ENCODE measurements at places on chromosomes 6 and 20.

- DNase-seq, result no peak
Measured at GRCh38 chr6:149887343-149887742, 10.6 kb downstream of the RAET1E start.

- no peak for DNase-seq
Measured at GRCh38 chr20:23058240-23058639, 8.8 kb upstream of the THBD start.

- no peak for DNase-seq
Measured at GRCh38 chr6:140897804-140898573, 1234.7 kb upstream of the GJE1 start.

DNA sequence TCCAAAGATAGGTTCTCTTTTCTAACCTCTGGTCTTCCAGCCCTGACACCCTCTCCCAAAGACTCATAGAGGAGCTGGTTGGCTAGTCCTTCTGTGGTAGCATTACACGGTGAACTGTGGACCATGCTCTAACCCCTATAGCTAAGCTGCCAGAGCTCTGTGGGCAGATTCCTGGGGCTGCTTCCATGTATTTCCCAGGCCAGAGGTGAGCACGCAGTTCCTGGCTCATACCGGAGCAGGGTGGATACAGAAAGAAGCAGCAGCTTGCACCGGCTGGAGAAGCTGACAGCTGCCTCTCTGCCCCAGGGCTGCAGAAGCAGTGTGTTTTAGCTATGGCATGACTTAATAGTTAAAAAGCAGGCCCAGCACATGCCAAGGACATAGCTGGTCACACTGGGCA is 84.1 kb upstream of the FOXP4 start:
- no peak for DNase-seq

- no peak for DNase-seq
Measured at GRCh38 chr6:134421501-134421900, 103.6 kb upstream of the SGK1 start.

DNA sequence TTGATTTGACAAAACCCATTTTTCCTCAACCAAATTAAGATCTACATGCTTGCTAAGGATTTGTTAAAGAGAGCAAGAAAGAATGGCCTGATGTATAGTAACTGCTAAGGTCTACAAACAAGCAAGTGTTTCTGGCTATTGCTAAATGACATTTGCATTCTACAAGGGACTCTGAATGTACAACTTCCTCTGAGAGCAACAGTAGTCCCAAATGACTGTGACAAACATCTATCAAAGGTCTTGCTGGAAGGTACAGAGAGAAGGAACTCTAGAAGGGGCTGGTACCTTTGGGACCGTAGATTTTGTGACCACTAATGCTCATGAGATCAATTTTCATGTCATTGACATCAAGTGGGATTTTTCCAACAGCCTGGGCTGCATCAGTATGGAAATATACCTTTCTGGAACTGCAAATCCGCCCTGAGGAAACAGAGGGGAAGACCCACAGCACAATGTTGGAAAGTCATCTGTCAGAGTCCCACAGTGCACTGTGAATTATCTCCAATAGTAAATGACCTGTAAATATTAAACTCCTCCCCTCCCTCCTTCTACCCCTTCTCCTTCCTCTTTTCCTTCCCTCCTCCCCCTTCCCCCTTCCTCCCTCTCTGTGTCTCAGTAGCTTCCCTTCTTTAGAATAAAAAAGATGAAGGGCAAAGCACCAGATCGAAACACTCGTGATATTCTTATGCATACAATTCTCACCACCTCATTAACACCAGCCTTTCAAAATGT is 15.9 kb upstream of the CPNE1 start:
- no peak for DNase-seq

DNA sequence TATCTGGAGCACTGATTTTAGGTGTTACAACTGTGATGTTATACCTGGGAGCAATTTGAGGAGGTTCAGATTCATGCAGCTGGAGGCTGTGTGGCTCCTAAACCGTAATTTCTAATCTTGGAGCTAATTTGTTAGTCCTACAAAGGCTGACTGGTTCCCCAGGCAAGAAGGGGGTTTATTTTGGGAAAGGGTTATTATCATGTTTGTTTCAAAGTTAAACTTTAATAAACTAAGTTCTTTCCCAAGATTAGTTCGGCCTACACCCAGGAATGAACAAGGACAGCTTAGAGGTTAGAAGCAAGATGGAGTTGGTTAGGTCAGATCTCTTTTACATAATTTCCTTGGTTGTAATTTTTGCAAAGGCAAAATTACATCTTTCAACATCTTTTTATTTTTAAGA is 135.8 kb downstream of the MYO6 start:
- DNase-seq, result no peak

DNA sequence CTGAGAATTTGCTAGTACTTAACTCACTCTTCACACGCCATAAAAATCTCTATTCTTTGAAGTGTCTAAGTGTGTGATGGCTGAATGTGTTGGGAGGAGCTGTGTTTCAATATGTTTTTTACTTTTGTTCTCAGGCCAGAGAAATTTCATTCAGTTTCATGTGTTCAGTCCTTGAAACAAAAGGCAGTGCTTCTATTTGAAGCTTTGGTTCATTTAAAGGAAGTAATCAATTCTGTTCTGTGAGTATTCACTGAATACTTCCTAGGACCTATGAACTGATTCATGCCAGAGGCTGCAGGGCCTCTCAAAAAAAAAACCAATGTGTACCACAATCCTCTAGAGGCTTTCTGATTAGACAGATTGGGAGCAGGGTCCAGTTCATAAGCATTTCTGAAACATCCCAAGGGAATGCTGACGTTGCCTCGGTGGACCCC is 12.4 kb upstream of the F13A1 start:
- no peak for DNase-seq

Measured in GM12892 (cell line).